ENCODE measurements at places on chromosomes 11 and 22.

- DNase-seq: no peak
Measured at GRCh38 chr11:2912498-2912897, 16.7 kb downstream of the PHLDA2 start.

- DNase-seq: no peak
Measured at GRCh38 chr11:113942256-113942655, 32.7 kb upstream of the HTR3A start.

GRCh38 chr11:86676010-86676409 is 3.6 kb upstream of the ME3 start:
- no peak for DNase-seq

GRCh38 chr22:30647536-30647935 is 12.0 kb downstream of the SLC35E4 start:
- DNase-seq: no peak

- no peak for DNase-seq
Measured at GRCh38 chr11:44989831-44990566, 39.3 kb upstream of the TP53I11 start.

DNA sequence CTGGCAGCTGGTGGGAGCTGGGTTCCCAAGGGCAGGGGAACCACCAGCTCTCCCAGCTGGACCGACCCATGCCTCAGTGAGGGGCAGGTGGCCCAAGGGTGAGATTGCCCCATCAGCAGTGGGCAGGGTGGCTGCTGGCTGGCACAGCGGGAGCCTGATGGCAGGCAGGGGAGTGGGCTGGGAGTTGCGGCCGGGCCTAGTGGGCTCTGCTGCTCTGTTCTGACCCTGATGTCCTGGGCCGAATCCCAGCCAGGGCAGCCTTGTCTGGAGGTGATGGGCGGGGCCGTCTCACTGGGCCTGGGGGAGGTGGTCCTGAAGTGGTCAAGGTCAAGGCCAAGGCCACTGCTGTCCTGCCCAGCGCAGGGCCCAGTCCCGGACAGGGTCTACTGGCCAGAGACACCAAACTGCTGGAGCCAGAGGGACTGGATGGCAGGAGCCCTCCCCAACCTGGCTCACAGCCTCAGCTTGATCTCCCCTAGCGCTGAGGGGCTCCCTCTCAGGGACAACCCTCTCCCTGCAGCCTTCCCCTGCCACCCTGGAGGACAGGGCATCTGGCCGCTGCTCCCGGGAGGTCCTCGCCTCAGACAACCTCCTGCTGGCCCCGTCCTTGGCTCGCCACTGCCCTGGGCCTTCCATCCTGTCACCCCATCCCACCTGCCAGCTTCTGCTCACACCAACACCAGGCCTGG is 26.5 kb upstream of the PPARA start:
- DNase-seq: no peak

- no peak for DNase-seq
Measured at GRCh38 chr22:42160251-42160650, 29.6 kb upstream of the CYP2D6 start.

DNA sequence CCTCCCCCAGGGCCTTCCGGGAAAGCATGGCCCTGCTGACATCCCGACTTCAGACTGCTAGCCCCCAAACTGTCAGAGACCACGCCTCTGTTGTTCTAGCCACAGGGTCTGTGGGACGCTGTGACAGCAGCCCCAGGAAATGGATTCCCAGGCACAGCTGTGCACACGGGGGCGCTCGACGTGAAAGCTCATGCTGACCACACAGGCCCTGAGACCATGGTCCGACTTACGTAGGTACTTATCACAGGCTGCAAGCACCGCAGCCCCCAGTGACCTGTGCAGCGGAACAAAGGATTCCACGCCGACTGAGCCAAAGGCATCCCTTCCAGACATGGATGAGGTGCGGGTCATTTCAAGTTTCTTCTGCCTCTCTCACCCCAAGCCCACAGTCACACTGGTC is 150.6 kb downstream of the CTTN start:
- DNase-seq: no peak
